ENCODE measurements at places on chromosomes 12 and 14. TPM values are rescaled to one million over a fixed set of nuclear protein-coding genes. Genes with fewer than 3 reads are reported as not detected.
A peak's percentile ranks its signal among the peaks of the same experiment; 100 is the strongest.

DNA sequence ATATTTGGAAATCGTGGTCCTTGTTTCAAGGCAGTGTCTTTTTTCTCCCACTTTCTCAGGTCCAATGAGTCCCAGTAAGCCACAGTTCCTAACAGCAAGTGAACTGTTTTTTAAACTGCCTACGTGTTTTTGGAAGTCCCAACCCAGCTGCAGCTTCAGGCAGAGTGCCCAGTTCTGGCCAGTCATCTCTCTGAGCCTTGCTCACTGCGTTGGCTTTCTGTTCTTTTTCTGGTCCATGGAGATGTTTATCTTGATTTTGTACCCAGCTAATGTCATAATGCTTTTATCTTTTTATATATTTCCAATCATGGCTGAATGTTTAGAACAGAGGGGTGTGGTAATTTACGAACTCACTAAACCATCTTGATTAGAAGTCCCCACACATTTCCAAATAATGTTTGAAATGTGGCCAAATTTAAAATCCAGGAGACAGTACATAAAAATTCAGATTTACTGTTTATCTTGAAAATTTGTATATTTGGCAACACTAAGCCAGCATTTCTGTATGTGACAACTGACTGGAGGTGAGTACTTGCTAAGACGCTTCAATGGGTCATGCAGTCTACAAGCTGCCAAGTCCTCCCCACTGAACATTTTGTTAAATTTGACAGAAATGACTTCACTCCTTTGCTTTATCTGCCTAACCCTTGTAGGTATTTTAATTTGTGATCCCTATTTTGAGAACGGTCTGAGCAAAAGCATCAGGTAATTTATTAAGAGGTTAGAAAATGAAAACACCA lies 46.1 kb upstream of the OTOGL start:
- peak; percentile 94 for DNase-seq

- no peak for DNase-seq
These were observed 25.1 kb downstream of the ACVR1B start for GRCh38 chr12:51976376-51977160.

Gene SERPINA9
- total RNA-seq = not detected

Gene ADAMTS20
- total RNA-seq = not detected

GRCh38 chr14:104280085-104280901 lies 141.9 kb downstream of the KIF26A start:
- DNase-seq = peak; percentile 62

Measured in posterior vena cava (tissue), 2 donors.